M059J (cell line): ENCODE measurements at places on chromosomes 5 and 9.
A peak's percentile ranks its signal among the peaks of the same experiment; 100 is the strongest.

DNA sequence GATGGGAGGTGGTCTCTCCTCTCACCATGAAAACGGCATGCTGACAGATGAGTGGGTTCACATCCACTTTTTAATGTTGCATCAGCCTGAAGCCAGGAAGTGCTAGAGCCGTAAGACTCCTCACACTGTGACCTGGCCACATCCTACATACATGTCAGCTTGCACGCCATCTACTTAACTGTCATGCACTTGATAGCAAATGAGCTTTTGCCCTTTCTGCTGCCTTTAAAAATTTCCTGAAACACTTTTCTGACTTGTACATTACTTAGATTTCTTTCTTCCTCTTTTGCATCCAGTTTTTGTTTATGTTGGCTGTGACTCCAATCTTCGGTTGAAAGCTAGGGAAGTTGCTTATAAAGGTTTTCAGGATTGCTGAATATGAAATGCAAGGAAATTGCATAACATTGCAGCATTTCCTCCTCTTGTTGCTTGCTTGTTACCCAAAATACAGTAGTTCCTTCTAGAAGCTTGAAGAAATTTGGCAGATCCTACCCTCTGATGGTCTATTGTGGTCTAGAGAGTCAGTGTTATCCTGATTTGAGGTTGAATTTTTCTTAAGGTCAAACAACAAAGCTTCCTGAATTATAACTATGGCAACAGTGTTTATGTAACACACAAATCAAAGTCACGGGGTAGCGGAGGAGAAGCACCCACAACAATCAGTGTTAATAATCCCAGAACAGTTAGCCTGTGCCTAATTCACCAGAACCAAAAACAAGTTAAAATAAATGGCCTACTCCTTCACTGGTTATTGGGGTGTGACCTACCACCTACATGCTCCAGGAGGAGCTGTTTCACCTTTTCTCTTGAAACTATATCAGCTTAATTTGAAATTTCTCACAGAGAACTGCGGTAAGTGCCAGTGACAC lies 232.5 kb downstream of the ARHGAP26 start:
- DNase-seq: peak; percentile 85

GRCh38 chr9:97749928-97750327 lies 52.8 kb upstream of the XPA start:
- peak; percentile 31 for DNase-seq

GRCh38 chr5:145465474-145466263 lies 369.5 kb downstream of the PRELID2 start:
- no peak for DNase-seq

DNA sequence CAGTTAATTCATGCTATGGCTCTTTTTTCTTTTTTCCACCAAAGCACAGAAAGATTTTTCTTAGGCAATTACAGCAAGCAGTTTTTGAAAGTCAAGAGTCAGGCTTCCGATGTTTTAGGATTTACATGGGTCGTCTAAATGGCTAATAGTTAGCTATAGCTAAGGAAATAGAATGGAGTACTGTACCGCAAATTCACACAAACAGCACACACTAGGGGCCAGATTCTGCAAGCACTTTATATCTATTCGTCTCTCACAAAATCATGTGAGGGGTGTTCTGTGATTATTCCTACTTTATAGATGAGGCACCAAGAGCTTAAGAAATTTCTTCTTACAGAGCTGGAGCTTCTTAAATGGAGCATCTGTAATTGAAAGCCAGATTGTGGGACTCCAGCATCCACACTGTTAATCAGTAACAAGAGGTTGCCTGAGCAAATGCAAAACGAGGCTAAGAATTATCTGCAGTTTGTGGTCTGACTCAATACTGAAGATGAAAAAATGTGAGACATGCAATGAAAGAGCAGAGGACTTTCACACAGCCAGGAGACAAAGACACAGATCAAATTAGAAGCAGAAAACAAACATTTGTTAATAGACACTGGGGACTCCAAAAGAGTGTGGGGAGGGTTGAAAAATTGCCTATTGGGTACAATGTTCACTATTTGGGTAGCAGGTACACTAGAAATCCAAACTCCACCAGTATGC lies 62.7 kb upstream of the CTXN3 start:
- DNase-seq: no peak

GRCh38 chr9:127684576-127684975 lies 22.2 kb upstream of the CFAP157 start:
- DNase-seq: peak; percentile 88

- peak; percentile 40 for DNase-seq
Measured at GRCh38 chr5:73387601-73388305, 60.8 kb downstream of the FOXD1 start.
